ENCODE measurements at places on chromosomes 7 and 10.

DNA sequence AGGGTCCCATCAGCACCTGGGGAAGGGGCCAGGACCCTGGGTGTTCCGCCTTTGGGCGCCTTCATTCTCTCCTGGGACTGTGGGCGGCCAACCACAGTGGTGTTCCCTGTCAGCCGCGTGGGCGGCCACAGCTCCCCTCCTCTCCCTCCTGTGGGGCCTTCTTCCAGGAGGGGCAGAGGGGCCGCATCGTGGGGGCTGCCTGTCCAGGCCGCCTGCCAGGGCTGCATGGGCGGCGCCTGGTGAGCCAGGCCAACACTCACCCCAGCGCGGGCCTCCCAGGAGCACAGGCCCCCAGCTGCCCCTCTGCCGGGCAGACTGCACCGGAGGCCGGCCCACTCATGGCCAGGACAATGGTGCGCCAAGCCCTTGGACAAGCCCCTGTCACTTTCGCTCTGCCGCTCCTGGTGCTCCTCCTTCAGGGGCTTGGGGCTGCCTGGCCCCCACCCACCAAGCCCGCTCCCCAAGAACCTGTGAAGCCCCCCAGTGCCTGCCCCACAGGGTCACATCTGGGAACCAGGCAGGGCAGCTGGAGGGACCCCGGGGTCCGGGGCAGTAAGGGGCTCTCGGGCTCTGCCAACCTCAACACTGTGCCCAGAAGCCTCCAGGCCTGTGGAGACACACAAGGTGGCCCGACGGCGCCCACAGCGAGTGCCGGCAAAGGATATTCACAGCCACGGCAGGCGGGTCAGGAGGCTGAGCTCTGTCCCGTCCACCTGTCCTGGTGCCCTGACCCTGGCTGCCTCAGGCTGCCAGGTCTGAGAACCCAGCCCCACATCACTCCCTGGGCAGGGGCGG lies 42.8 kb downstream of the AP5Z1 start:
- DNase-seq = no peak

DNA sequence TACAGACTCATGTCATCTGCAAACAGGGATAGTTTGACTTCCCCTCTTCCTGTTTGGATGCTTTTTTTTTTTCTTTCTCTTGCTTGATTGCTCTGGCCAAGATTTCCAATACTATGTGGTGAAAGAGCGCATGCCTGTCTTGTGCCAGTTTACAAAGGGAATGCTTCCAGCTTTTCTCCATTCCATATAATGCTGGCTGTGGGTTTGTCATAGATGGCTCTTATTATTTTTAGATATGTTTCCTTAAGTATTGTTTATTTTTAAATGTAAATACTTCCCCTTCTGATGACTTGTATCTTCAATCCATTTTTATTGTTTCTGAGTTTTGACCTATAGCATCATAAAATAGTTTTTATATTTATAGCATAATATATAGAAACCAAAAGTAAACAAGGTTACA lies 17.9 kb downstream of the FAM237B start:
- no peak for DNase-seq

GRCh38 chr7:134514663-134515062 lies 12.7 kb upstream of the AKR1B10 start:
- peak; percentile 50 for DNase-seq

DNA sequence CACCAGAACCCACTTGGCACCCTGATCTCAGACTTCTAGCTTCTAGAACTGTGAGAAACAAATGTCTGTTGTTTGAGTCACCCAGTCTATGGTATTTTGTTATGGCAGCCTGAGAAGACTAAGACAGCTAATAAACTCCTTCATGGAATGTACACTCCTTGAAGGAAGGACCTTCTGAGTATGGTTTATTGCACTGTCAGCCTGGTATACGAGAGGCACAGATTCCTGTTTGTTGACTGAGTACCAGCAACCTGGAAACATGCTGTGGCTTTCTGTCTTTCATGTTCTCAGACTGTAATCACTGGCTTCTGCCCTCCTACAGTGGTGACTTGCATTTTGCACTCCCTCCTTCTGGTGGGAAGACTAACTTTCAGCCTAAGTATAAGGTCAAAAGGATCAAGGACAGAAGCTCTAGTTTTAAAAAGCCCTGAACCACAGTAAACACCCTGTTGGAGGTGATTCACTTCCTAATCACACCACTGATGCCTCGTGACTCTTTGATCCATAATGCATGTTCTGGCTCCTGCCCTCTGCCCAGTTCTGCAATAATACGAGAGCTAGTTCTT lies 319.0 kb upstream of the NPSR1 start:
- DNase-seq = no peak

GRCh38 chr7:45975847-45976484 lies 54.9 kb upstream of the IGFBP3 start:
- no peak for DNase-seq

DNA sequence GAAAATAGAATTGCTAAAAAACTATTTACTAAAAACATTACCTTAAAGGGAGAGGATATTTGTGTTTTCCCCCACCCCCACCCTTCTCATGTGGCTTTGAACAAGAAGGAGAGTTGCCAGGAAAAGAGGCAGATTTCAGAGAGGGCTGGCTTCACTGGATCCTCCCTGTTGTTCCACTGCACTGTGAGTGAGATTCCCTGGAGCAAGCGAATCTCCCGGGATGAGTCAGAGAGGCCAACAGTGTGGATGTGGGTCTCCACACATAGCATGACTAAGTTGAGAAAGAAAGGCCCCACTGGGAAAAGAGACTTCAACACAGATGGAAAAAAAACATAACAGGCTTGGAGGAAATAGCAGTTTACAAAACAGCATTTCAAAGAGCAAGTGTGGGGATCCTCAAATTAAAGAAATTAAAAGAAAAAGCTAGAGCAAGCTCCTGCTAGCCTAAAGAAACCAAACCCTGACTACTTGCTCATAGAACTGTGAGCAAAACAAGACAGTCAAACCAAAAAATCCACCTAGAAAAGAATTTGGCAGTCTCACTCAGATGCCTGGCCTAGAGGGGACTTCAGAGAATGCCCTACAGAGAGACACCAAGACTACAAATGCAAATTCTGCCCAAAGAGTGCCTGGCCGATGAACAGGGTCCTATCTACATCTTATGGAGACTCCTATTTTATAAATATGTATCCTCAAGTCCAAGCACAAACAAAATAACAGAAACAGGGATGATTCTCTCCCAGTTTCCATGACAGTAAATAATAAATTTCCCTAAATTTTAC lies 3.4 kb downstream of the CAV1 start:
- DNase-seq = no peak

- no peak for DNase-seq
Observed at GRCh38 chr10:132363376-132363775, 31.4 kb downstream of the LRRC27 start.

DNA sequence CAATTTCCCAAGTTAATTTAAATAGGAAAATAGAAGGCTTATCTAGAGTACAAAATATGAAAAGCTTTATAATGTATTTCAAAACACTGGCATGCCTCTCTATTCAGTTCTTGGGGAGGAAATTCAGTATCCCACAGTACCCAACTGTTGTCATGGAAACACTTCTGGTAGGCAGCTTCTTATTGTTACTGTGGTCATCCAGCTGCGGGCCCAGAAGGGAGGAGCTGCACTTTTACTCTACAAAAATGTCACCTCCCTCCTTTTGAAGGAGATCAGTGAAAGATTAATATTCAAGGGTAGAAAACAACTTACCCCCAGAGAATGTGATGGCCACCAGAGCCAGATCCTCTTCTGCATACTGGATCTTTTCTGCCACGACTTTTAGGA lies 202.8 kb downstream of the RAPGEF5 start:
- DNase-seq = no peak

- DNase-seq = no peak
Observed at GRCh38 chr10:131724169-131724545, 176.7 kb upstream of the PPP2R2D start.

DNA sequence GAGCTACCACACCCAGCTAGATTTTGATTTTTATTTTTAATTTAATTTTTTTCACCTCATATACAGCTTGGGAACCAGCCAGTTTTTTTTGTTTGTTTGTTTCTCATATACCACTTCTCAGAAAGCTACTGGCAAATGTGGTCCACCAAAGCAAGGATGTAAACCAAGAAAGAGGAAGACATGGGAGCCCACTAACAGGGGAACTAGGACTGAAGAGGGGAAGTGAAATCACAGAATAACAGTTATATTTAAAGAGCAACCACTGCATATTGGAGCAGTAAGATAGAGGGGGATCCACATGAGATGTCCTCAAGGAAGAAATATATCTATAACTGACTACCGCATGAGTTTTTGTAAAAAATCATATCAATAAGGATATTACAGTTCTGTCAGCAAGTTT lies 10.5 kb downstream of the CPVL start:
- no peak for DNase-seq

GRCh38 chr10:96873756-96874467 lies 41.8 kb downstream of the LCOR start:
- DNase-seq = no peak

DNA sequence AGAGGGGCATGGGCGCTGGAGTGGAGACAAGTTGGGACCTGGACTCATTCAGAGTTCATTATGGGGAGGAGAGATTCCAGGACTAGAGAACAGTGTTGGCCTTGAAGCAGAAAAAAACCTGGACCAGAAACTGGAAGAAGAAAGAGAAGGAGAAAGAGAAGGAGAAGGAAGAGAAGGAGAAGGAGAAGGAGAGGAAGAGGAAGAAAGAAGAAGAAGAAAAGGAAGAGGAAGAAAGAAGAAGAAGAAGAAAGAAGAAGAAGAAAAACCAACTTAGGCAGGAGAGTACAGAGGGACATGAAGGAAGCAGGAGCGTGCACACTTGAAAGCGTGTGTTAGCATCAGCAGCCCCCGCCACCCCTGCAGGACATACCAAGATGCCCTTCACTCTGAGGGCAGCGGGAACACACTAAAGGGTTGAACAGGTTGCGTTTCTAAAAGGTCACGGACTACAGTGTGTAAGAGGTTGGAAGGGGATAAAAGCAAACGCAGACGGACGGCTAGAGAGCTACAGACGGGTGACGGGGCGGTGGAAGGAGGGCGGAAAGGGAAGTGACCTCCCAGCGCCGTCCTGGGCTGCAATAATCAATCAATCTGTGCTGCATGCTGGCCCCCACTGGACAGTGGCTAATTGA lies 95.3 kb downstream of the SEC61G start:
- no peak for DNase-seq

DNA sequence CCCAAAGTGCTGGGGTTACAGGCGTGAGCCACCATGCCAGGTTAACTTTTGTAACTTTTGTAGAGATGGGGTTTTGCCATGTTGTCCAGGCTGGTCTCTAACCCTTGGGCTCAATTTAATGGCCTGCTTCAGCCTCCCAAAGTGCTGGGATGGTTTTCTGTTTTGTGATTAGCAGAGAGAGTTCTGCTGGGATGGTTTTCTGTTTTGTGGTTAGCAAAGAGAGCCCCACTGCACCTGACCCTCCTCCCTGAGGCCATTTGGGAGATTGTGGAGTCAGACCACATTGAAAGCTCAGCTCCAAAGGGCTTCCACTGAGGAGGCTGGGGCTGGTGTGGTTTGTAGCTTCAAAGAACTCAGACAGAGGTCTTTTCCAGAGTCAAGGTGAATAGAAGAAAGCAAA lies 29.6 kb upstream of the CUX1 start:
- no peak for DNase-seq

DNA sequence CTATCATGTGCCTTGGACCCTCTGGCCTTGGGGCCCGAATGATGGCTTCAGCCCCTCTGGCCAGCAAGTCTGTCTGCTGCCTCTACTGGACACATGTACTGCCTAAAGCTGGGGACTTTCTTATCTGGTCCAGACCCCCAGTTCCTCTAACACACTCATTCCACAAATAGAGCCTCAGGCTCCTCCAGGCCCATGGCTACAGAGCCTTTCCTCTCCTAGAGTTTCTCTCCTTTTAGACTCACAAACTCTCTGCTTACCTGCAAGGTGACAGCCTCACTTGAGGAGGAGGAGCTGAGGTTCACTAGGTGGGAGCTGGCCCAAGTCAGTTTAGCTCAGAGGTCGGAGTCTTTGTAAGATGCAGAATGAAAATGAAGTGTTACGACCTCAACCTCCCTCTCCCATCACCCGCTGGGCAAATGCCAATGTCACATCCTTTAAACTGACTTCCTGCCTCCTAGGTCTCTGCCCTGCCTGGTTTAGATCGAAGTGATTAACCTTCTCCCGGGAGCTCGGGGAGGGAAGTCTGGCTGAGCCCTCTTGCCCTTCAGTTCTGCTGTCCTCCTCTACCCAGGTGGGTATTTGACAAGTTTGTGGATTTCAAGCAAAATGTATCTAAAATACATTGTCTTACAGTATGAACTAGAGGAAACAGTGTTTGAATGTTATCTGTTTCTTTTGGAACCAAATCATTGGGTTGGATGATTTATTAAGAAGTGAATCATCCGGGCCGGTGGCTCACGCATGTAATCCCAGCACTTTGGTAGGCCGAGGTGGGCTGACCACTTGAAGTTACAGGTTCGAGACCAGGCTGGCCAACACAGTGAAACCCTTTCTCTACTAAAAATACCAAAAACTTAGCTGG lies 71.9 kb upstream of the TNS3 start:
- no peak for DNase-seq

All from HuH-7 (cell line).